Colonic mucosa (tissue), 4 donors: ENCODE measurements at places on chromosomes 16 and 17. TPM values are rescaled to one million over a fixed set of nuclear protein-coding genes. Genes with fewer than 3 reads are reported as not detected.

GPRC5B gene
- total RNA-seq, result 3.1 TPM

- DNase-seq, result peak; percentile 87
Observed at GRCh38 chr16:4944333-4945281, 7.7 kb upstream of the PPL start.

DNA sequence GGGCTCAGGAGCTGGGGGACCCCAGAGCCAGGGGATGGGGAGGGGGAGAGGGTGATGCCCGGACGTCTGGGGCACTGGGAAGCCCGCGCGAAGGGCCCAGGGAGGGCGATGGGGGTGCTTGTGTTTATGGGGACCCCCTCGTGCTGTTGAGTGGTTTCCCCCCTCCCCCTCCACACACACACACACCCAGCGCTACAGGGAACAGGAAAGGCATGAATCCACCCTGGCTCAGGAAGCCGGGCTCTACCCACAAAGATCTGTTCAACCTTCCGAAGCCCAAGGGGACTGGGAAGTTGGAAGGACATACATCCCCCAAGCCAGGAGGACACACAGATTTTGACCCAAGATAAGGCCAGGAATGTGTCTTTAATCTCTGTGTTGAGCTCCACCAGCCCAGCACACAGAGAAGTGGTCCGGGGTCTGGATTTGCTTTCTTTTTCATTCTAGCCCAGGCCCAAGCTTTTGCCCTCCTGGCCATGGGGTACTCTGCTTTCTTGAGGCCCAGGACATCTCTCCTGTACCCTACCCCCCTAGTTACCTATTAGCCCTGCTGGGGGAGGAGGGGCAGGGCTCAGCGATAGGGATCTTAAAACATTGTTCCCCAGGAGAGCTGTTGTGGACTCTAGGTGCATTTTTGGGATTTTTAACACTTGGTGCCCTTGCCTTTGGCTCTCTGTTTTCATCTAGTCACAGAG, 1.2 kb downstream of the UBALD2 start:
- DNase-seq, result peak; percentile 67

DNA sequence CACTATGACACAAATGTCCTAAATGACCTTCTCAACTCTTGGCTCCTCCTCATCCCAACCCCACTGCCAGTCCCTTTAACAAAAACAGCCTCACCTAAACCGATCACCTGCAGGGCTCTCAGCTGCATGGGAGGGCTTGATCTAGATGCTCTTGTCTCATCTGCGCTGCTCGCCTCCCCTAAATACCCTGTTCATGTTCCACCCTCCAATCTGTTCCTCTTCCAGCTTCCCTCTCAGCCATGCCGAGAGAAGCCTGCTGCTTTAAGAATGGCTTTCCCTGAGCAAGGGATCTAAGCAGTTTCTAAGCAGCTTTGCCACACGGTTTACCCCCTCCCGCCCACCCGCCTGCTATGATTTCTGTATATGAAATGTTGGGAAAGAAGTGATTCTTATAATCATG, 23.7 kb downstream of the PIPOX start:
- no peak for DNase-seq

NPB gene
- not detected for total RNA-seq
